ENCODE measurements at places on chromosomes 1 and 21.
A peak's percentile ranks its signal among the peaks of the same experiment; 100 is the strongest.

GRCh38 chr1:223016890-223017289 lies 126.2 kb downstream of the TLR5 start:
- DNase-seq = no peak

GRCh38 chr21:19148056-19148455 lies 744.5 kb upstream of the TMPRSS15 start:
- DNase-seq = no peak

- DNase-seq = no peak
Observed at GRCh38 chr1:15141935-15142539, 11.5 kb upstream of the TMEM51 start.

- DNase-seq = no peak
Observed at GRCh38 chr1:155777582-155777981, 79.4 kb downstream of the GON4L start.

DNA sequence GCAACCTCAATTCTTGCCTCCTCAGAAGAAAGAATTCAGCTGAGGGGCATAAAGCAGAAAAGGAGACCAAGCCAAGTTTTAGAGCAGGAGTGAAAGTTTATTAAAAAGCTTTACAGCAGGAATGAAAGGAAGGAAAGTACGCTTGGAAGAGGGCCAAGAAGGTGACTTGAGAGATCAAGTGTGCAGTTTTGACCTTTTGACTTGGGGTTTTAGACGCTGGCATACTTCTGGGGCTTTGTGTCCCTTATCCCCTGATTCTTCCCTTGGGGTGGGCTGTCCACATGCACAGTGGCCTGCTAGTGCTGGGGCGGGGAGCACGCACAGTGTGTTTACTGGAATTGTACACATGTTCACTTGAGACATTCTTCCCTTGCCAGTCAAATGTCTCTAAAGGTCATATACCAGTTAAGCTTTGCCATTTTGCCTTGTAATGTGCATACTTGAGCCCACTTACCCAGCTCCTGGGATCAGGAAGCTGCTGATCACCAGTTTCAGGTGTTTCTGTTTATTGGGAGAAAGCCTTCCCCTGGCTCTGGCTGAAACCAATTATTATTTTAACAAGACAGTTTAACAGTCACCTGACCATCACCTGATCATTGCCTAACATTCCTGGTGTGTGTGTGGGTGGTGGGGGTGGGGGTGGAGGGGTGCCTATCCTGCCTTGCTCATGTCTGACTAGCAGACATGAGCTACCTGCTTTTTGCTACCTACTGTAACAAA lies 36.2 kb downstream of the UTP25 start:
- DNase-seq = no peak

- DNase-seq = no peak
Observed at GRCh38 chr1:110680036-110680735, 5.4 kb upstream of the KCNA3 start.

DNA sequence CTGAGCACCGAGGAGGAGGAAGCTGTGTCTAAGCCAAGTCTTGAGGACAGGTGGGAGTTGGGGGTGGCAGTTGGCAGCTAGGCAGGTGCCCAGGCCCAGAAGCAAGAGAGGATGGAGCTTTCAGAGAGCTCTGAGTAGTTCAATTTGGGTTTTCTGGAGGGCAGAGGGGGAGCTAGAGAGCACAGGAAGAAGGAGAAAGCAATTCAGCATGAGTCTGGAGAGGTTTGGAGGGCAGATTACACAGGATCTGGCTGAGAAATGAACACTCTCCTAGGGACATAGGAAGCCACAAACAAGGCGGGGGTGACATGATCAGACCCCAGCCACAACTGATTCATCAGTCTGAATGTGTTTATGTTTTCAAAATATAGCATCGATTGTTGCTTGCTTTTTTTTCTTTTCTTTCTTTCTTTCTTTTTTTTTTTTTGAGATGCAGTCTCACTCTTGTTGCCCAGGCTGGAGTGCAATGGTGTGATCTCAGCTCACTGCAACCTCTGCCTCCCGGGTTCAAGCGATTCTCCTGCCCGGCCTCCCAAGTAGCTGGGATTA lies 23.8 kb downstream of the PTPRF start:
- DNase-seq = no peak

DNA sequence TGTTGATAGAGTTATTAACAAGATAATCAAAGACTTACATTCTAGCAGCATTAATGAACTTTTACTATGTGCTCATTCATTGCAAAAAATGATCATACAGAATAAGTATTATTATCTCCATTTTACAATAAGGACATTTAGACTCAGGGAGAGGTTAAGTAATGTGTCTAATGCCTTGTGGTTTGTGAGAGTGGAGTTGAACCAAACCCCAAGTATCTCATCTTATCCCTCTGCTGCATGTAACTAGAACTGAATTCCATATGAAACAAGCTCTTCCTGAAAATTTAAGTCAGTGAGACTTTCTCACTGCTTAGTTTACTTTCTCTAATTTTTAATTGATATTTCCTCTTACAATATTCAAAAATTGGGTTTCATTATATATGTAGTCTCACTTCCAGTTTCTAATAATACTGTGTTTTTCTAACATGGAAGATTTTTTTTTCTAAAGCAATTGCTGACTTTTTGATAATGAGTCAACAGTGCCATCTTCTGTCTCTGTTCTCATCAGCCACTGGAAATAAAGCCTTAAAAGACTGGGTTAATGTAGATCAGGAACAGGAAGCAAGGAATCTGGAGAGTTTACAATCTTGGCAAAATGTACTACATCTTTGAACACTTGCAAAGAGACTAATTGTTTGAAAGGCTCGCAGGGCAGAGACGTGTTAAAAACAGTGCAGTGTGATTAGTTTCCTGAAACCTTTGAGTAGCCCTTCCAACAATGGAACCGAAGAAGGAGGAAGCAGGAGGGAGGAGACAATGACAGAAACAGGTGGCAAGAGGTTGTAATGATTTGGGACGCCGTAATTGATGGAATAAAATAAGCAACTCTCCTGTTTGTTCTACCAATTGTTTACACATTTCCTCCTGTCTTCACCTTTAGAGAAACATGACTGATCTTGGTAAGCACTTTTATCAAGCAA lies 567.6 kb downstream of the MRPL39 start:
- no peak for DNase-seq

- no peak for DNase-seq
Observed at GRCh38 chr1:218297867-218298266, 12.8 kb downstream of the RRP15 start.

GRCh38 chr1:107794571-107794970 lies 170.4 kb downstream of the VAV3 start:
- DNase-seq = no peak

DNA sequence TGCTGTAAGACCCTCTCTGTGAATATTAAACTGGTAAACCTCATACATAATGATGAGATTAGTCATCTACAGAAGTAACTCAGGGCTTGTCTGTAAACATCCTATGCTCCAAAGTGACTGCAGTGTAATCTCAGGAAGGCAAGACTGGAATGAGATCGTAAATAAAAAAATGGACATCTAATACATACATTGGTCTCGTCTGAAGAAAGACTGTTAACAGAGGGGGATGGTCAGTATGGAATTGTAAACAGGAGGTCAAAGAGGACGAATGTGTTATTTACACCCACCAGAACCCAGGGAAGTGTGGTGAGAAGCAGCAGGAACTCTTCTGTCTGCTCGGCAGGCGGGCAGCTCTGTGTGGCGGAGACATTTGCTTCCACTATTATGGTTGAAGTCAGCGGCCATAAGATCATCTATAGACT lies 51.4 kb downstream of the DISC1 start:
- no peak for DNase-seq

DNA sequence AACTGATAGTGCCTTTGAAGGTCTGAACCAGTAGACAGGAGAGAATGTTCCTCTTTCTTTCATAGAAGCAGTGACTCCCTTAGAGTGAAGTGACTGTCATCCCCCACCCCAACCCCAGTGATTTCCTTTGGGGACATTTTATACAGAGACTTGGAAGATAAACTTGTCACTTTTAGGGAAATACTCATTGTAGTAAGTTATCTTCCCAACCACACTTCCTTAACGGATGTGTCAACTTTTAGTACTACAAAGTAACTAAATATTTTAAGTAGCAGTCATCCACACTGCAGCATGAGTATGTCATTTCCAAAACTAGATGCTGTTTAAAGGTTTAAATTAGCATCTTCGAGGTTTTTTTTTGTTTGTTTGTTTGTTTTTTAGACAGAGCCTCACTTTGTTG lies 13.7 kb downstream of the LRRC8B start:
- no peak for DNase-seq

DNA sequence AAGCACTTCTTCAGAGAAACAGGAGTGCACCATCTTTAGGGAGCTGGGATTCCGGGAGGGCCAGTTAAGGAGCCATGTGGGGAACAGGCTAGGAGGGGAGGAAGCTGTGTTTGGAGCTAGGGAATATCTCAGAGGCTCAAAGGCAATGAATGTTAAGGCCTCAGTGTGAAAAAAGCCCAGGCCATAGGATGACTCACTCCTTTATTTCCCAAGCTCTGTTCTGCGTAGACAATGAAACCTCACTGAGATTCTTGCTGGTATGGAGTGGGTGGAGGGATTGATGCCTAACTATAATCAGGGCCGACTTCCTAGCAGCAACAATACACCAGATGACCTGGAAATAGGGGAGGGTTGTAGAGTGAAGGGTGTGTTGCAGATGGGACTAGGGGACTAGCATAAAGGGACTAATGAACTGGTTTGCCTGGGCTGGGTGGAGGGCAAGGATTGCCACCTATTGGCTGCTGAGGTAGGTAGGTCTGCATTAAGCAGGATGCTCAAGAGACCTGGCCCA lies 2.1 kb downstream of the GNAT2 start:
- DNase-seq = no peak

DNA sequence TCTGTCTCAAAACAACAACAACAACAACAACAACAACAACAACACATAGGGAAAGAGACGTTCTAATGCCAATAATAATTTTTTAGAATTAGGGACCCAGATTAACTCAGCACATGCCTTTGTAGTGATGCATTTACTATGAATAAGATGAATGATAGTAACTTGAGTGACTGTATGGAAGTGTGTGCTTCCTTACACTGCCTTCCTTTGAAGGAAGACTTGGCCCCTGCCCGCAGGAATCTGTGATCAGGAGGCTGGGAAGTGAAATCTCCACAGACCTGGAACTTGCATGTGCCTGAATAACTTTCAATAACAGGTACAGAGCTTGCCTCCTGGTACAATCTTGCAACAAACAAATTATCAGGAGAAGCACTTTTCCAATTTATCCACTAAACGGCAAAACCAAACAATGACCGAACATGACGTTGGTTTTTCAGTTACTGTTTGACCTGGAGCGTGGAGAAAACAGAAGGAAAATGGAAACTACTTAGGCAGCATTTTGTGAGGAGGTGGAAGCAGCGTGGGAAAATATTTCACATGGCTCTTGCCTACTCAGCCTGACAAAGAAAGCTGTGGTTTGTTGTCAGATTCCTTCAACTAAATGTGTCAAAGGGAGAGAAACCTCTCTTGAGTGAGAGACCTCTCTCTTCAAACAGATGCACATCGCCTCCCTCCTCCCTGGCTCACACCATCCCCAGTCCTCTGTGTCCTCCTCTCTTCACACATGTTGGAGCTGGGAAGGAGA lies 10.1 kb upstream of the ABCA4 start:
- no peak for DNase-seq

DNA sequence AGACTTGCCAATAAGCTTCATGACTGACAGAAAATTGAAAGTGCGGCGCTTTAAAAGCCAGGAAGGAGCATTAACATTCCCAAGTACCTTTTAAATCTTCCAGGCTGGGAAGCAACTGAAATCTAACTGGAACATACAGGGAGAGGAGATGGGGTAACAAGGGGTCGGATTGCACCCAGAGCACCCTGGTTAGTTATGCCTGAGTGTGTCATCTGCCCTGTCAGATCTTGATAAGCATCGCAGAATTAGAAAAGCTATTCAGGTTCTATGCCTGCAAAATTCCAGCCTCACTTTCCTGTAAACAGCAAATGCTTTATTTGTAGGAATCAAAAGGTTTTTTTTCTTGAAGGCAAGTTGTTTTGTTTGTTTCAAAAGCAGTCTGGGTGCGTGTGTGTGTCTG lies 58.5 kb downstream of the SERBP1 start:
- DNase-seq = no peak

- no peak for DNase-seq
Observed at GRCh38 chr21:46117586-46118315, 19.8 kb downstream of the COL6A2 start.

- peak; percentile 73 for DNase-seq
Observed at GRCh38 chr1:60835649-60836048, 246.7 kb upstream of the NFIA start.

- DNase-seq = no peak
Observed at GRCh38 chr1:6592441-6592840, 10.2 kb downstream of the KLHL21 start.

DNA sequence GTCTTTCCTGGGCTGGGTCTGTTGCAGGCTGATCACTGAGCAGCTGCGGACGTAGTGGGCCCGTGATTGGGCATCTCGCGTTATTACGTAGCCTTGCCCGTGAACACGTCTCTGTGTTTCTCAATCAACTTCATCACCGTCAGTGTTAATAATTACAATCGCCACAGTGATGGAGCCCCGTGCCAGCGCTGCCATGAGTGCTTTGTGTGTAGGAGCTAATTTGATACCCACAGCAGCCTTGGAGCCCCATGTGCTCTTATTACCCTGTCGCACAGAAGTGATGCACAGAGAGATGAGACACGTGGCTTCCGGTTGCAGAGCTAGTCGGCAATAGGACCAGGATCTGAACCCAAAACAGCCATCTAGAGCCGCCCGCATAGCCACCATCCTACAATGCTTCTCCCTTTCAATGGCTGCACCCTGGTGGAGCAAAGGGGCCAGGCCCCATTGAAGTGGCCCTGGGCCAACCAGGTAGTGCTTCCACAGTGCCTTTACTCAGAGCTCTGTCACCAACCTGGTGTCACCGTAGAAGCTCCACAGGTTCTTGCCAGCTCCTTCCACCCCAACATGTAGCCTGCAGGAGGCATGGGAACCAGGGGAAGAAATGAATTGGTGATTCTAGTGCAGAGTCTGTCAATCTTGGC lies 398.5 kb upstream of the VAMP3 start:
- DNase-seq = no peak

GRCh38 chr21:41970106-41970391 lies 16.2 kb upstream of the C2CD2 start:
- no peak for DNase-seq

DNA sequence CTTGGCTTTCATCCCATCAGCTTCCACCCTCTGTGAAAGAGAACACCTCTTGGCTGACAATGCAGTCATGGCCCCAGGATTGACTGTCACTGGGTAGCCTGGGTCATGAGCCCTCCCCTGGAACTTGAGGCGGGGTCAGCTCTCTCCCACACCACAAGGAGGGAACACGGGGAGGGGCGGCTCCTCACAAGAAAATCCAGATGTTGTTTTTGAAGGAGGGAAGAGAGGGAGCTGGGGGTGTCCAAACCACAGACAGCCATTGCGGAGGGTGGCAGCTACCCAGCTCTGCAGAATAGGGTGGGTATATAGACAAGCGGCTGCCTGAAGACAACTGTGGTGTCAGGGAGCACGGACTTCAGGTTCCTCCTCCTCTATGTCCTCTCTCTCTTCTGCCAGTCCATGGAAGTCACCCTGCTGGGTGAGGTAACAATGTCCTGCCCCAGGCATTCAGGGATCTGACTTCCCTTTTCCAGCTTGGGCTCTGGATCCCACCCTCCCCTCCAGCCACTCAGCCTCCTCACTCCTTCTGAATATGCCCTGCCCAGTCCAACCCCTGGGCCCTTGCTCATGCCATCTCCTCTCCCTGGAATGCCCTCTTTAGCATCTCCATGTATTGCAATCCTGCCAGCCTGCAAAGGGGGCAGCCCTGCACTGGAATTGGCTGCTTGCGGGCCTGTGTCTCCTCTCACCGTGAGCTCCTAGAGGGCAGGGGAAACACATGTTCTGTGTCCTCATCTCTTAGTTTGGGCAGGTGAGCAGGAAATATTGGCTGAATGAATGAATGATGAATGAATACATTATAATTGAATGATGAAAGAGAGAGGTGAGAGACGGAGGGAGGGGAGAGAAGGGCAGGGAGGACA lies 60.9 kb upstream of the RUNX3 start:
- no peak for DNase-seq
